ENCODE measurements at places on chromosomes 2 and 18. TPM values are rescaled to one million over a fixed set of nuclear protein-coding genes. Genes with fewer than 3 reads are reported as not detected.

Gene NPHP1
- 2.8 TPM for total RNA-seq

Gene GAL3ST2
- total RNA-seq = 0.64 TPM

Gene ANKRD53
- total RNA-seq = 1.3 TPM

Gene ESPNL
- 2.9 TPM for total RNA-seq

Gene GPR45
- not detected for total RNA-seq

Gene SPEG
- 8.5 TPM for total RNA-seq

Measured in epithelial cell of alveolus of lung (primary cell).